ENCODE measurements at places on chromosomes 6 and 20.
A peak's percentile ranks its signal among the peaks of the same experiment; 100 is the strongest.

- DNase-seq, result no peak
These were observed 41.5 kb upstream of the SLC22A1 start for GRCh38 chr6:160080097-160080496.

DNA sequence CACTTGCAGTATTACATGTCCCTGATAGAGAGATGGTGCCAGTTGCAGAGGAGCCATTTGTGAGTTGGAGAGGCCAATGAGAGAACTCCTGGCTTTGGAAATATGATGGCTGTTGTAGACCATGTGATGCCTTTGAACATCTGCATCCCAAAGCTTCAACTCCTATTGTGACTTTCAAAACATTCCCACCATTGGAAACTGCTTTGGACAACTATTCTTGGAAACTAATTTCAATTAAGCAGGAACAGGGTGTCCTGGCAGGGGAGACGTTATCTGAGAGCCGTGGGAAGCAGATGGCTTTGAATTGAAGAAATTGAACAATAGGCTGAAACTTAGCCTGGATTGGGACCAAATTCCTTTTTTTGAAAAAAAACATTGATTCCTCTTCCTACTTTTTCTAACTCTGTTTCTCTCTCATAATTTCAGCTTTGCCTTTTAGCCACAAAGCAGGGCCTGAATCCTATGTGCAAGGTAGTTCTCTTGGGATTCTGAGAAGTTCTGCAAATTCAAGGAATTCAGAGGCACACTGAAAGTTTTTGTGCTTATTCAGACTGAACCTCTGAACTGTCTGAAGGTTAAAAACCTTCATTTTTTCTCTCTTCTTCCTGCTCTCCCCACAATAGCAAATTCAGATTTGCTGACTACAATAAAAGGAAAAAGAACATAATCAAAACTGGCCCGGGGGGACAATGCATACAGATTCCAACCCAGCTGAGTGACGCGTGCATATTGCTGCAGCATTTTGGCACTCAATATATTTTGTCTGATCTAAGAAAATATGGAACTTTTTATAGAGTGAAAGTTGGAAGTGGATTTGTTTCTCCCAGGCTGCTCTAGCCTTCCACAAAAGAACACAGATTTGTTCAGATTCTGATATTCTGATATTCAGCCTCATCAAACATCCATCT lies 720.4 kb upstream of the CHD6 start:
- DNase-seq, result peak; percentile 89

GRCh38 chr20:39109933-39110818 lies 148.0 kb downstream of the DHX35 start:
- no peak for DNase-seq

GRCh38 chr20:61301711-61302525 lies 49.9 kb downstream of the CDH4 start:
- no peak for DNase-seq

GRCh38 chr6:51283723-51284355 lies 465.2 kb downstream of the TFAP2B start:
- DNase-seq, result no peak
